ELF-1 (cell line): ENCODE measurements at places on chromosomes 11 and 22.

- DNase-seq: no peak
Measured at GRCh38 chr11:11540157-11540556, 81.6 kb downstream of the GALNT18 start.

DNA sequence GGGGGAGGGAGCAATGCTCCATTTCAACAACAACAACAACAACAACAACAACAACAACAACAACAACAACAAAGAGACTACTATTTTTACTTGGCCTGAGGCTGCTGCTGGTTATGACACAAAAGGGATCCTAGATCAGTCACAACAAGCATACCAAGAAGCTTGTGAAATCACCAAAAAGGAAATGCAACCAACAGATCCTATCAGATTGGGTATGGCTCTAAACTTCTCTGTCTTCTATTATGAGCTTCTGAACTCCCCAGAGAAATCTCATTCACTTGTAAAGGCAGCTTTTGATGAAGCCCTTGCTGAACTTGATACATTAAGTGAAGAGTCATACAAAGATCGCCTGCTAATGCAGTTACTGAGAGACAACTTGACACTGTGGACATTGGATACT is 10.5 kb upstream of the MS4A2 start:
- DNase-seq: no peak

- peak; percentile 38 for DNase-seq
Measured at GRCh38 chr11:107741044-107741823, 29.4 kb upstream of the SLN start.

DNA sequence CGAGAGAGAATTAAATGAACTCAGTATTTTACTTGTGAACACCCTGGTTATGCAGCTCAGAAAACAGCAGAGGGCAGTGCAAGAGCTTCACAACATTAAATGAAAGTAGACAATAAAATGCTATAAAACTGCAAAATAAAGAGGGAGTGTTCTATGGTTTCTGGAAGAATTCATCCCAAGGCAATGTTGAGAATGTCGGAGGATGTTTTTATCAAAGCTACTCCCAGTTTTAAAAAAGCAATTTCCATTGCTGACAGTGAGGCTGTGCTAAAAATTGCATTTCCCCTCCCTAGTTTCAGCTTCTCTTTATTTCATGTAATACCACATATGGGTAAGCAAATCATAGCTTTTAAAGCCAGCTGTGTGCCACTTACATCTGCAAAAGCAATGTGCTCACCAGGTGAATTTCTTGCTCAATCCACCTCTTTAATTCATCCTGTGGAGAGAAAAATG is 296.8 kb downstream of the RAB38 start:
- DNase-seq: no peak

DNA sequence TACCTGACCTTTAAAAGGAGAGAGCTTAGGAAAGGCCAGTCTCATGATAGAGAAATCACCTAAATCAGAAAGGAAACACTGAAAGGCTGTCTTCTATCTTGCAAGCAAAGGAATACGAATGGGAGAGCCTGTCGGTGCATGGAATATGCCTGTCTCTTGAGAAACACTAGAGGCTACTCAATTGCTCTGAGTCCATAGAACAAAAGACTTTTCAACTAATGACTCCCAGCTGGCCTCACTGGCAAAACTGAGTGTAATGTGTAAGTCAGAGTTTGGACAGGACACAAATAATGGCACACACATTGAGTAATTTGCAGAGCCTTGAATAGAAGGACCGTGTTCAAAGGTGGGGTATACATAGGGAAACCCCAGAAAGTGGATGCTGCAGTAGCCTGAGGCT is 171.0 kb upstream of the ARHGAP20 start:
- no peak for DNase-seq

GRCh38 chr11:112612250-112612849 is 348.9 kb upstream of the NCAM1 start:
- peak; percentile 21 for DNase-seq

DNA sequence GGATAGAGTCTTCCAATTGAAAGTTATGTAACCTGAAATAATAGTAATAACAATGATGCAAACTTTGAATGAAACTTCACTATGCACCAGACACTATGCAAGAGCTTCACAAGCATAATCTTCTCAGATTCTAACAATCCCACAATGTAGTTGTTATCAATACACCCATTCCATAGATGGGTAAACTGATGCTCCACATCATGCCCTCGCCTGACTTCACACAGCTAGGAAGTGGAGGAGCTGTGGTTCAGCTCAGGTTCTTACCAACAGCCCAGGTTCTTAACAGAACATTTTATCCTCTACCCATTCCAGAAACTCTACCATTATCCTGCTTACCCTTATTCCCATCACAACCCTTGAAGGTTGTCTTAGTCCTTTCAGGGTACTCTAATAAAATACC is 50.4 kb upstream of the HMGXB4 start:
- DNase-seq: no peak

DNA sequence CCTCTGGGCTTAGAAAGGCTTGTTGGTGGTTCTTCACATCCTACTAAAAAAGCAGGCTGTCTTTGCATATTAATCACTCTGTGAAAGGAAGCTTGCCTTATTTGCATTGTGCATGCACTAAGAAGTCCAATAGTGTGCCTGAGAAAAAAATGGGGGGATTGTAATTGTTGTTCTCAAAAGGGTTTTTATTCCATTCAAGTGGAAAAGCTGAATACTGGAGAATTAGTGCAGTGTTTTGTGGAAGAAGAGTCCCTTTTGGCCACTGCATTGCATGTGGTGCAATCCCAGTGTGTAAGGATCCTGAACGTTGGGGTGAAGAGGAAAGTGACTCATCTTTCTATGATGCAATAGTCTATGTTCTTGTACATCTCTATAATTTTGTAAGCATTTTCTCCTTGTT is 16.5 kb downstream of the NCAM1 start:
- DNase-seq: no peak

- DNase-seq: no peak
Measured at GRCh38 chr22:17102297-17102667, 17.5 kb downstream of the IL17RA start.

DNA sequence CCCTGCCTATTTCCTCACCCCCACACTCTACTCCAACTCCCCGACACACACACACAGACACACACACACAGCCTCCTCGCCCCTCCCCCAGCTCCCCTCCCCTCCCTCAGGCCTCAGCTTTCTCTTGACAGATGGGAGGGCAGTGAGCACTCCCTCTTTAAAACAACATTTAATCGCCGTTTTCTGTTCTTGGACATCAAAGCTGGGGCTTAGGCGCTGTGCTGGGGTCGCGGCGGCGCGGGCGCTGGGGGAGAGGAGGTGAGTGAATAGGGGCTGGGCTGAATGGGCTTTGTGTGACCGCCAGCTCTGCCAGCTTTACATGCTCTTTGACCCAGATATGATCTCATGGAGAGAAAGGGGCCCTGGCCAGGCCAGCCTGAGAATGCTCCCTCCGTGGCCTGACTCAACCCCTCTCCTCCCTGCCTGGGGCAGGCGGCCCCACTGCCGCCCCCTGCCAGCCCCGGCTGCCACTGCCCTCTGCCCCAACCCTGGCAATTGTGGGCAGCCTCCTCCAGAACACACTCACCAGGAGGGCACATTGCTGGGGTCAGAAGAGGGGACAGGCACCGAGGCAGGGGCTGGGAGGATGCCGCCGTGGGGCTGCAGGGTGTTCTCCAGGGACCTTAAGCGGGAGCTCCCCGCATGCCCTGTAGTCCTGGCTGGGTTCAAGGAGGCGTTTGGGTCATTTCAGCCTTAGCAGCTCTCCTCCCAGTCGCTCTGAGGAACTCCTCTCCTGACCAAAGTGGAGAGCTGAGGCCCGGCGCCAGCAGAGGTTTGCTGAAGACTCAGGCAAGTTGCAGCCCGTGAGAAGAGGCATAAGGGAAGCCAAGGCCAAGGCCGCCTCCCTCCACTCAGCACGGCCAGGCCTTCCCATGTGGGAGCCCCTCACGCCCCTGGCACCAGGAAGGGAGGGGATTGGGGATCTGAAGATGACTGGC is 38.3 kb upstream of the NNMT start:
- peak; percentile 79 for DNase-seq

DNA sequence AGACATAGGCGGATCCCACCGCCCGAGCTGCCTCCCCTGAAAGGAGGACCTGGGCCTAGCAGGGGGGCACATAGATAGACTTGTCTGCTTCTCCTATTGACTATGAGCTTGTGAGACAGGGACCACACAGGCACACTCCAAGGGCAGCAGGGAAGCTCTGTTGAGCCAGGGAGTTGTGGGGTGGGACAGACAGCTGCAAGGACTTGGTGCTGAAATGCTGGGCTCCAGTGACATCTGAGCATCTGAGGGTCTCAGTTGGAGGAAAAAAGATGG is 53.4 kb upstream of the ANO1 start:
- no peak for DNase-seq

- no peak for DNase-seq
Measured at GRCh38 chr11:128482512-128483191, 104.7 kb downstream of the ETS1 start.

- peak; percentile 92 for DNase-seq
Measured at GRCh38 chr11:2930704-2931419, 1.6 kb upstream of the PHLDA2 start.

- no peak for DNase-seq
Measured at GRCh38 chr11:623999-624704, 603 bp downstream of the CDHR5 start.

GRCh38 chr22:49363526-49364230 is 464.0 kb downstream of the BRD1 start:
- DNase-seq: no peak

- no peak for DNase-seq
Measured at GRCh38 chr11:79186669-79187068, 254.2 kb downstream of the TENM4 start.

GRCh38 chr11:128343870-128344269 is 243.5 kb downstream of the ETS1 start:
- DNase-seq: no peak

DNA sequence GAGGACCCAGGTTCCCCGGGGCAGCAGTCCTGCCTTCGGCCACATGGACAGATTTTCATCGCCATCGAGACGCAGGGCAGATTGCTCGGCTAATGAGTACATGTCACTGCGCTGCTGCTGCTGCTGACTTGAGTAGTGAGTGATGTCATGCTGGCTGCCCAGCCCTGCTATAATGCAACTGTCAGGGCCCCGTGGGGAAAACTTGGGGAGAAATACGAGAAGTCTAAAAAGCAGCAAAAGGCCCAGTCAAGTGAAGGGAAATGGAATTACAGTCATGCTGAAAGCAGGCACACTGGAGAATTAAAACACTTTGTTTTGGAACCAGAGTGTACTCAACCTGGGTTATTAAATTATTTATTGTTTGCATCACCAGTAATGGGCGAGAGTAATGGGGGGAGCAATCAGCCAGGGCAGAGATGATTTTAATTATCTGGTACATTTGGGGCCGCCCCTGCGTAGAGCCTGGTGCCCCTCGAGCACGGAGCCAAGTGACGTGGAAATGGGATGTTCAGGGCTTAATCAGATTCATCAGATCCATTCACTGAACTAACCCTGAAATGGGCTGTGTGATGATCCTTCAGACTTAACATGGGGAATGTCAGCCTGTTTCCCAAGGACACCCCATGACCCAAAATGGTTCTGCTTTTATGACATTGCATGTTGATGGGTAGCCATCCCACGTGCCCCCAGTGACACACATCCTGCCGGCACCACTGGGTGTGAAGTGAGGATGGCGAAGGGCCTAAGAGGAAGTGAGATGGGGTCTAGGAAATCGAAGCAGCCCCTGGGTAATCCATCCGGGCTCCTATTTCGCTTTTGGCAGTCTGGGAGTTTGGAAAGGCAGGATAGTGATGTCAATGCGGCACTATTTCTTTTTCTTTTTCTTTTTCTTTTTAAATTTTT is 241.6 kb upstream of the CADM1 start:
- DNase-seq: no peak

- DNase-seq: no peak
Measured at GRCh38 chr11:122085712-122086111, 30.3 kb downstream of the BLID start.

GRCh38 chr22:42808521-42808920 is 48.6 kb downstream of the ARFGAP3 start:
- DNase-seq: no peak

DNA sequence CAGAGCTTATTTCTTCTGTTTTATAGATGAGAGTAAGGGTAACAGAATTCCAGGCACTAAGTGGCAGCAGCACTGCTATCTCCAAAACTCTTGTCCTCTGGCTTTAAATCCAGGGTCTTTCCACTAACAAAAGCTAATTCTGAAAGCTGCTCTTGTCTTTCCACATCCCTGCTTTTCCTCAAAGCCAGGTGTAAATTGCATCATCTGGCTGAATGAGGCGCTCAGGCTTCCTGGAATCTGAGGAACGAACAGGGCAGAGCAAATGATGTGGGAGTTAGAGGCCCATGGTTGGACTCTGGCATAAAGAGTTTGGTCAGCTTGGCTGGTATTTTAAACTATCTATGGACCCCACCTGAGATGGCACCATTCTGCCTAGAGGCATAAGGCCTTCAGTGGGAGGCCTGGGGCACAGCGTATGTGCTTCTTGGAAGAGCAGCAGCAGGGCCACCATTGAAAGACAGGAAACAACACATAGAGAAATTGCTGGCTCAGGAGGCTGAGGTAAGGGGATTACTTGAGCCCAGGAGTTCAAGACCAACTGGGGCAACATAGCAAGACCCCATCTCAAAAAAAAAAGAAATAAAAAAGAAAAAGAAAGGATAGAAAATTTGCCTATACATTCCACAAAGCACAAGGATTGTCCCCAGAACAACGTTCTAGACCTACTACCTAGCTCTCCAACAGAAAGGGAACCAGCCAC is 1.9 kb downstream of the KCNJ5 start:
- DNase-seq: peak; percentile 43
